A673 (cell line): ENCODE measurements at places on chromosomes 4 and X.

DNA sequence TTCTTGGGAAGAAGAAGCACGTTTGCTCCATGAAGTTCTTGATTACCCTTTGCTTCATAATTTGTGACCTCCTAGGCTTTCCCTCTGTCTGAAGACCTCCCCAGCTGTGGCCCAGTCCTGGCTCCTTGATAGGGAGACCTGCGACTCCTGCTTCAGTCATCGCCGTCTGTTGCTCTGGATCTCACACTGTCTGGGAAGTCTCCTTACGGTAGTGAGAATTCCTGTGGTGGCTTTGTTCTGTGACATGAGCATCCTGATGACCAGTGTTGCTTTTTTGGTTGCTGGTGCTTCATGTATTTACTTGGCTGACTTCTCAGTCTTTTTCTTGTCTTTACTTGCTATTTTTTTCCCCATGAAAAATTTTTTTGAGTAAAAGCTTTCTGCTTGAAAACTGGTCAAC is 44.2 kb downstream of the JADE1 start:
- no peak for DNase-seq

- peak; percentile 63 for DNase-seq
Measured at GRCh38 chr4:27666943-27667342, 806.3 kb downstream of the STIM2 start.

DNA sequence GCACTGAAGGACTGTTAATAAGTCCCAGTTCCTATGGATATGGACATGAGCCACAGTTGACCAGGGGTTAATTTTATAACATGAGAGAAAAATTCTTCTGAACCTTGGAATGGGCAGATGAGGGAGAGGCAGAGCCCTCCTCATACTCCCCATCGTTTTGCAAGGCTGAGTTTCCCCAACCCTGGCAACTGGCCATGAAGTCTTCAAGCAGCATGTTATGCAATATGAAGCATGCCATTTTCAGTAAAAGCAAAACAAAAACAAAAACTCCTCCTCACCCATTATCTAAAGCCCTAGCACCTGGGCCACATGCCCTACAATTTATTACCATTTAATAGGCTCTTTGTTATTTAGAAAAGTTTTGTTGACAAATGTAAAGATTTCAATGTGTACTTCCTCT is 64.5 kb downstream of the GPC4 start:
- DNase-seq = peak; percentile 56

DNA sequence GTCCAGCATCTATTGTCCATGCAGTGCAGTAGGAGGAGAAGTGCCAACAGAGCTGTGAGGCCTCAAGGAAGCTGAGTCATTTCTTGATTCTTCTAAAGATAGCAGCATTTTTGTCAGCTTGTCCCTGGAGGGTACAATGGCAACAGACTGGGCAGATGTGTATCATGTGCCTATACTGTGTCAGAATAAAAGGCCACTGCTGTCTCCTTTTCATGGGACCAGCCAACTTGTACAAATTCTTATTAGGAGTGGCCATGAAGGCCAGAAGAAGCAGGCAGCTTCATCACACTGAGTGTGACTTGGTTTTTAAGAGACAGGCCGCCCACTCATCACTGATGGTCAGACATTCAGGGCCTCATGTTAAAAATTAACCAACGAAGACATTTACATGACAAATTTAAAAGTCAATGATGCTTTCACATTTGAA is 185.0 kb upstream of the FAM241A start:
- peak; percentile 27 for DNase-seq

- no peak for DNase-seq
Measured at GRCh38 chr4:81746071-81746470, 274.4 kb upstream of the RASGEF1B start.

DNA sequence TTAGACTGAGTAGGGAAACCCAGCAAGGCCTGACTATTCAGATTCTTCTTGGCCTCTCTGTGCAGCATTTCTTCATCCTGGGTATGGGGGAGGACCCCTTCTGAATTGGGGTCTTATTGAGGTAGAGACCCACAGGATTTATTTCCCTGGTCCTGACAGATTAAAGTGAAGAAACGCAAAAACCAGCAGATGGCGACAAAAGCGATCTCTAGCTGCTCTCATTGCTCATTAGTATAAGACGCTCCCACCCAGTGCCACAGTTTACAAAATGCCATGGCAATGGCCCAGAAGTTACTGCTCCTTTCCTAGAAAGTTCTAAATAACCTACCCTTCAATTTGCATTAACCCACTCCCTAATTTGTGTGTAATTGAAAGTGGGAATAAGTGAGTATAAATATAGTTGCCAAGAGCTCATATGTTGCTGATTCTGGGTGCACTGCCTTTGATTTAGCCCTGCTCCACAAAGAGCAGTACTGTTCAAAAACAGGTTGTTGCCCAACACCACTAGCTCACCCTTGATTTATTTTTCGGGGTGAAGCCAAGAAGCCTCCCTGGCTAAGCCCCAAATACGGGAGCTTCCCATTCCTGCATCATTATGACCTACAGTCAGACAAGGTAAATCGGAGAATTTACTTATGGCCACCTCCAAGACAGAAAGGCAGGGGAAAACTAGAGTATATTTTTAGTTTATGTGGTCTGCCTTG is 3.7 kb upstream of the BEX4 start:
- peak; percentile 68 for DNase-seq

GRCh38 chr4:7411491-7411890 is 23.2 kb downstream of the PSAPL1 start:
- no peak for DNase-seq

- DNase-seq = no peak
Measured at GRCh38 chr4:47771020-47771419, 66.8 kb downstream of the CORIN start.

- no peak for DNase-seq
Measured at GRCh38 chr4:2389691-2390090, 28.8 kb downstream of the ZFYVE28 start.

DNA sequence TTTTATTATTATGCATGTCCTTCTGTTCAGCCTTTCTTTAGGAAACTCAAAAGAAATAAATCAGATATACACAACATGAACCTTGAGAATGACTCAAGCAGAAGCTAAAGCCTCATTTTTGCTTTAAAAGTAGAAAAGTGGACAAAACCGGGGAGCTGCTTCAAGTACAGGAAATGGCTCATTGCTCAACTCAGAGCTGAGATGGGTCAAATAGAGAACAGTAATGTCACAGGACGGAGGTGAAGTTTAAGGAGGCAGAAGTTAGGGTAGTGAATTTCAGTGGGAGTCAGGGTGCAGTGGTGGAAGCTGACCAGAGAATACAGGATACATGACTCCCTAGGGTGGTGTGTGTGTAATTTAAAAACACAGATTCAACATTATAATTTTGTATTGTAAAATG is 22.2 kb downstream of the PHKA2 start:
- DNase-seq = no peak

DNA sequence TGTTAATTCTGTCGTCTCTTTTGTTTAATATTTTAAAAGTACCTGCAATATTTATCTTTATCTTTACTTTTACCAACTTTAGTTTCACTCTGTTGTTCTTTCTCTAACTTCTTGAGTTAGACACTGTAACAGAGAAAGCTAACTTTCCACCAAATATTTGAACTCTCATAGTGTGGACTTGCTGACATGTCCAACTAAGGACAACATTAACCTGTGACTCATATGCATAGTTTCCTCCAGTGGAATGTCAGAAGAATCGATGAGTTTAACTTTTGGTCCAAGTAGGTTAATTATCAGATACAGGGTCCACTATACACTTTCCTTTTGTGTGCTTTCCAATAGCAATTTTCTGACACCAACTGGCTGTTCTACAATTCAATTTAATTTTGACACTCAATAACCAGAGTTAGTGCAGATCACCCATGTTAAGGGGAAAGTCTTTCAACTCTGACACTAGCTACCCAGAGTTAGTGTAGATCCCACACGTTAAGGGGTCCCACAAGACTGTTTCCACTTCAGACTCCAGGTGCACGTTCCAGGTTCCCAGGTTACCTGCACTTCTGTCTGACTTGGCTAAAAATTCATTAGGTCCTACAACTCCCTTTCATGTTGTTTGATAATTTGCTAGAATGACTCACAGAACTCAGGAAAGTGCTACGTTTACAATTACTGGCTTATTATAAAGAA is 559.0 kb upstream of the AMOT start:
- DNase-seq = no peak

GRCh38 chr4:111923786-111924185 is 221.5 kb upstream of the FAM241A start:
- no peak for DNase-seq

GRCh38 chrX:150269605-150270254 is 93.4 kb upstream of the MAMLD1 start:
- no peak for DNase-seq

- DNase-seq = peak; percentile 54
Measured at GRCh38 chrX:132858018-132858417, 100.4 kb downstream of the HS6ST2 start.

DNA sequence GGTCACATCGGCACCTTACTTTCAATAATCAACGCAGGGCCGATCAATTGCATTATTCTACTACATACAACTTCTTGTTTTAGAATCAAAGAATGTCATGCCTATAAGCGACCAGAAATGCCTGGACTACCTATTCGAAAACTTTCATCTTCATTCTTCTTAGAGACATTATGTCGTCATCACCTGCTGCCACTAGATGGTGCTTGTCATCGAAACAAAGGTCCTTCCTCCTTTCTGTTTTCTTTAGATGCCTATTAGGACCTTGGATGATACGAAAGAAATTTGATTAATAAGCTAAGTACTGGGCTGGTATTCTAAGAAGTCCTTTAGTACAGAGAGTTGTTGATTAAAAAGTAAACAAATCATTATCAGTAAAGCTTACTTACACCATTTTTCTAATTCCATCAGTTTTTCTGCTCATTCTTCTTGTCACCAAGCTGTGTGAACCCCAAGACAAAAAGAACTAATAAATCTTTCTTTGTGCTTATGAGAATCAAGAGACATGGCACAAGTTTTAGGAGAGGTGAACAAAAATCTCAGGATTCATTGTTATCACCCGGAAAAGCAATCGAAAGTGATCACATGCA is 154.5 kb upstream of the SLC4A4 start:
- DNase-seq = peak; percentile 55
